ENCODE measurements at places on chromosomes 1 and 21.
A peak's percentile ranks its signal among the peaks of the same experiment; 100 is the strongest.

DNA sequence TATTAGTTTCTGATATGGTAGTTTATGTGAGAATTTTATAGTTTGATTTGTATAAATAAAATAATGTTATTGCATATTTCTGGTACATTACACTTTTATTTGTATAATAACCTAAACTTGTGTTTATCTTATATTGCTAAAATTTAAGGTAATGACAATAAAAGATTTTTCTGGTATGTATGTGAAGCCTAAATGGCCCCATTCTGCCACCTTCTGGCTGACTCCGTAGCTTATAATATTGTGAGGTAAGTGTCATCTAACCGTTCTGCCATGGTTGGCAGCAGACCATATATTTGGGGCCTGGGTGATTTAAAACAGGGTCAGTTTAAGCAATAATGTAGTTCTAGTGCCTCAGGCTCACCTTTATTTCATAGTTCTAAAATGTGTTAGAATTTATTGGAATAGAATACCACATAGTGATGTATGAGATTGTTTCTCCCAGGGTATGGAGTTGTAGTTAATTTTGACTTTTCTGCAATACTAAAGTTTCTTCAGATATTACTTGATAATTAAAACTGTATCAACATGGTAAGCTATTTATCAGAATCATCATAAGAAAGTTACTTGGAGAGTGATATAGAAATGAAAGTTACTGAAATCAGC, 21.2 kb upstream of the PRKACB start:
- peak; percentile 16 for DNase-seq

DNA sequence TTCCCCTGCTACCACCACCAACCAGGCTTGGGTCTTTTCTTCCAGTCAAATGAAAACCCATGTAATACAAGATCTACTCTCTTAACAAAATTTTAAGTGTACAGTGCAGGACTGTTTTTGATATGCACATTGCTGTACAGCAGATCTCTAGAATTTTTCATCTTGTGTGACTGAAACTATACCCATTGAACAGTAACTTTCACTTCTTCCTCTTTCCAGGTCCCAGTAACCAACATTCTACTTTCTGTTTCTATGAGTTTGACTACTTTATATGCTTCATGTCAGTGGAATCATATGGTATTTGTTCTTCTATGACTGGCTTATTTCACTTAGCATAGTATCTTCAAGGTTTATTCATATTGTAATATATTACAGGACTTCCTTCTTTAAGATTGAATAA, 45.3 kb upstream of the PLPPR4 start:
- no peak for DNase-seq

GRCh38 chr1:111707906-111708305, 31.3 kb downstream of the INKA2 start:
- no peak for DNase-seq

- peak; percentile 76 for DNase-seq
These were observed at the start of gene APH1A for GRCh38 chr1:150268705-150269403. Gene APH1A (minus strand): TSS chr1:150269016. CDS start chr1:150268810, 206 bp downstream.

GRCh38 chr21:44911068-44911383, 9.7 kb downstream of the ITGB2 start:
- no peak for DNase-seq

GRCh38 chr1:77412820-77413530, 131.2 kb downstream of the AK5 start:
- DNase-seq = no peak

DNA sequence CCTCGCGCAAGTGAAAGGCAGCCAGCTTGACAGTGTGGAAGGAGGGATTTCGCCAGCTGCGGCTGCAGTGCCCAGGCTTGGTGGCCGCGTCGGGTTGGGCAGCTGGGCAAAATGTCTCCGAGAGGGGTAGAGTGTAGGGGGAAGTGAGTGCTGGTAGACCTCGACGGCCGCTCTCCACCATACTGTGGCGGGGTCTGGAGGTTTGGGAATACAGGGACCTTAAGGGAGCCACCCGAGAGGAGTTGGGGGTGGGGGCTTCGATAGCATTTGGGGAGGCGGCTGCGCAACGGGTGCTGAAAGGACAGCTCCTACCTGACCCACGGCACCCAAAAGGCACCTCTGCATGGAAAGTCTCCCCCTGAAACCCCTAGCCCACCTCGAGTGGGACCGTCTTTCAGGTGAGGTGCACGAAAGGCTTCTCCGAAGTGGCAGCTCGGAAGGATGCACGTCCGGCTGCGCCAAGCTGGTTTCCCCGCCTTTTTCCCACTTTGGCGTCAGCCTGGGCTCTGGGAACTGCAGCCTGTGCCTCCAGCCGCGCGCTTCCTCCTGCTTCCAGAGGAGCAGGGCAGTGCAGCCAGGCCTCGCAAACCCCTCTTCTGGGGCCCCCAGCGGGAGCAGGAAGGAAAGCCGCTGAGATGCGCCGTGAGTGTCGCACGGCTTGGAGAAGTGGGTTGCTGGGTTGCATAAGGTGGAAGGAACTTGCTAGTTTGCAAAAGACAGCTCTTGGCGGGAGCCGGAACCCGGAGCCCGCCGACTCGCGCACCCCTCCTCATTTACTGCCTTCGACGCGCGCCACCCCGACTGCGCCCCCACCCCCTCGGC, 531 bp upstream of the HMGN2 start:
- no peak for DNase-seq

- no peak for DNase-seq
These were observed 119.5 kb downstream of the MAB21L3 start for GRCh38 chr1:116230712-116231111.

- DNase-seq = no peak
These were observed at the start of gene C1orf141 for GRCh38 chr1:67134695-67135094. Gene C1orf141 (minus strand): TSS chr1:67134970. CDS start chr1:67127240, 7,730 bp downstream.

- no peak for DNase-seq
These were observed 28.1 kb downstream of the PDE9A start for GRCh38 chr21:42681296-42682206.

DNA sequence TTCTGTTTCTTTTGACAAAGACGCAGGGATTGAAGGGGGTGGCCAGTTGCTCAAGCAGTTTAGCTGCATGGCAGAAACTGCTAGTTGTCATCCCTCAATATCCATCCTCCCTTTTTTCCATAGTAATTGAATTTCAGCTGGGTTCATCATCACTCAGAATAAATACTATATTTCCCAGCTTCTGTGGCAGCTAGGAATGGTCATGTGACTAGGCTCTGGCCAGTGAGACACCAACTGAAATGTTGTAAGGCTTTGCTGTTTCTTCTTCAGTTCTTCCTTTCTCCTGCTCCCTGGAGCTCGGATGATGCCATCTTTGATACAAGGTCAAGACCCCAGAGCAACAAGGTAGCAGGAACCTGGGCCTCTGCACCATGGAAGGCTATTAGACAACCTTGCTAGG, 61.0 kb downstream of the TMCO4 start:
- no peak for DNase-seq

DNA sequence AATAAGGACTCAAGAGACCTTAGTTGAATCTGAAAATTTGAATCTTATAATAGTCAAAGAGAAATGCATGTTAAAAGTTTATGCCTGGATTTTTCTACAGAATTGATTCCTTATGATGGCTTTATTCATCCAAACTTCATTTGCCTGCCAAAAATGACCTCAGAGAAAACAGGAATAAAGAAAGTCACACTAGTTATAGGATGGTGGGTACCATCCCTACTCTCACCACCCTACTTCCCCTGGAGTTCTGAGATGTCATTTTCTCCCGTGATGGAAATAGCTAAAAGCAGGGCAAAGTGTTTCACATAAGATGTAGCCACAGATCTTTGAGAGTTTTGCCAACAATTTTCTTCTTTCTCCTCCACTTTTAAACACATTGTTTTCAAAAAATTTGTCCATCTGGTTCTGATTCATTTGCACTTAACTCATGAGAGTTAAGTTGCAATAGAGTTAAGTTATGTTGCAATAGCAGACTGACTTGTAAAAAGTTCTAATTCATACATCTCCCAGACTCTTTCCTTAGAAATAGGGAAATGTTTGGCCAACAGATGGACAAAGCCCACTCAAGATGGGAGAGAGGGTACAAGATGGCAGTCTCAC, 384.6 kb downstream of the PLPP3 start:
- no peak for DNase-seq

- DNase-seq = no peak
These were observed 157.4 kb downstream of the TNFSF18 start for GRCh38 chr1:172893146-172893841.

DNA sequence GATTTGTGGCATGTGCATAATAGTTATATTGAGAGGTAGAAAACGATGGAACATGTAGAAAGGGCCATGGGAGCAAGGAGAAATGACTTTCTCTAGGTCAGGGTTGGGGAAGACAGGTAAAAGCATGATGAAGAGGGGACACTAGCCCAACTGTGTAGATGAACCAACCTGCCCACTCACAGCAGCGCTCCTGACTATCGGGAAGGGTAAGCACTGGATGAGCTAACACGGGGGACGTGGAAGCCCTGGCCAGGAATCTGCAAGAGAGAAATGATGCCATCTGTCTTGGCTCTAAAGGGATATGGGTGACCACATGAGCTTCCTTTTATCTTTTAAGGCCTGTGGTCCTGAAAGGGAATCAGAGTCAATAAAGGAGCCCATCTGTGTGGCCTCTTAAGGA, 36.2 kb upstream of the TMEM125 start:
- no peak for DNase-seq

GRCh38 chr21:45859762-45860357, 121.7 kb upstream of the COL6A1 start:
- DNase-seq = no peak

DNA sequence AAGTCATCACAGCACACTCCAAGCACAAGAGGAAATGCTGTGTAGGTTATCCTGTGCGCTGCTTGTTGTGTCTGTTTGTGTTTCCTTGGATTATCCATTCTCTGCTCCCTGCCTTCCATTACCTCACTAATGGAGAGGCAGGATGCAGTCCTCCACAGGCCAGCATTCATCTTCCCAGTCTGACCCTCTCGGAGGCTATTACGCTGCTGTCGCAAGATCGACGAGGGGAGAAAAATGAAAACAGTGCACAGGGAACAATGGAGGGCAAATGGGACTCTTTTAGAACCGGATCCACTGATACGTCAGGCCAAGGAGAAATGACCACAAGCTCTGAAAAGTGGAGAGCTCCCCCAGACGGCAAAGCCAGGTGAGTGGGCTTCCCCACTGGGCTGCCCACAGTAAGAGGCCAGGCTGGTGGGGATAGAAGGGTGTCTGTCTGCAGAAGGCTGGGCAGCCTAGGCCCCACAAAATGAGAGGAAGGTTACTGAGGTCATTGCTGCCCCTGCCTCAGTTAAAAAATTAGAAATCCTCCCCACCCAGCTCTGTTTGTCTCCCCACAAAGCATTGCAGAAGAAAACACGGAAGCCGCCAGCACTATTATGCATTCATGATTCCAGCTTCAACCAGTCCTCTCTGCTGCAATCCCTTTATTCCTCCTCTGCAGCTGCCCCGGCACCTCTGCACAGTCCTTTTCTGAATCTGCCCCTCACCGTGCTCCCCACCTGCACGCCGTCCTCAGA, 21.7 kb downstream of the LRRN2 start:
- no peak for DNase-seq

- DNase-seq = no peak
These were observed 24.0 kb downstream of the PGLYRP3 start for GRCh38 chr1:153288634-153289275.

GRCh38 chr1:186770421-186770820, 58.3 kb upstream of the PLA2G4A start:
- DNase-seq = no peak

DNA sequence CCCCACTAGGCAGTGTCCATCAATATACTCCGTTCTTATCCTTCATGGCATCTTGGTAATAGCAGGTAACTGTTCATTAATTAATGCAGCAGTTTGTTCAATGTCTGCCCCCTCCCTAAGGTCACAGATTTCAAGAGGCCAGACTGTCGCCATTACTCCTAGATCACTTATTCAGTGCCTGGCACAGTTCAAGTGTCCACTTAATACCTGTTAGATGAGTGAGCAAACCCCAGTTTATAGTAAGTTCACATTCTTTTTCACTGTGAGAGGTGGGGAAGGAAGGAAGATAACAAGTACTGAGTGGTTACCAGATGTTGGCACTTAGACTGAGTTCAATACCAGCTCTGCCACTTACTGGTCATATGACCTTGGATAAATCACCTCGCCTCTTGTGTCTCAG, 36.4 kb downstream of the OPRD1 start:
- no peak for DNase-seq

DNA sequence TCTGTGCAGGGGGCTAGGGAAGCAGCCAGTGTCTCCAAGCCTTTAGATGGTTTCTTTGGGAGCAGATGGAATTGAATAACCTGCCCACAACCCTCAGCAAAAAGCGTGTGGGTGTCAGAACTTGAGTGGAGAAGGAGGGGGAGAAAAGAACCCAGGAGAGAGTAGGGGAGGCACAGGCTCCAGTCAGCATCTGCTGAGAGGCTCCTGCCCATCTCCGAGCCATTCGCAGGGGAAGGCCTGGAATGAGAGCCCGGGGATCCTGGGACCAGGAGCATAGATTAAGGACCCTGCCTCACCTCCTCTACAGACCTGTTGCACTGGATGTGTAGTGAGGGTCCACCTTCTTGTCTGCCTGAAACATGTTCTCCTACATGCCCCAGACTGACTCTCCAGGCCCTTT, 16.3 kb downstream of the TMEM81 start:
- no peak for DNase-seq

DNA sequence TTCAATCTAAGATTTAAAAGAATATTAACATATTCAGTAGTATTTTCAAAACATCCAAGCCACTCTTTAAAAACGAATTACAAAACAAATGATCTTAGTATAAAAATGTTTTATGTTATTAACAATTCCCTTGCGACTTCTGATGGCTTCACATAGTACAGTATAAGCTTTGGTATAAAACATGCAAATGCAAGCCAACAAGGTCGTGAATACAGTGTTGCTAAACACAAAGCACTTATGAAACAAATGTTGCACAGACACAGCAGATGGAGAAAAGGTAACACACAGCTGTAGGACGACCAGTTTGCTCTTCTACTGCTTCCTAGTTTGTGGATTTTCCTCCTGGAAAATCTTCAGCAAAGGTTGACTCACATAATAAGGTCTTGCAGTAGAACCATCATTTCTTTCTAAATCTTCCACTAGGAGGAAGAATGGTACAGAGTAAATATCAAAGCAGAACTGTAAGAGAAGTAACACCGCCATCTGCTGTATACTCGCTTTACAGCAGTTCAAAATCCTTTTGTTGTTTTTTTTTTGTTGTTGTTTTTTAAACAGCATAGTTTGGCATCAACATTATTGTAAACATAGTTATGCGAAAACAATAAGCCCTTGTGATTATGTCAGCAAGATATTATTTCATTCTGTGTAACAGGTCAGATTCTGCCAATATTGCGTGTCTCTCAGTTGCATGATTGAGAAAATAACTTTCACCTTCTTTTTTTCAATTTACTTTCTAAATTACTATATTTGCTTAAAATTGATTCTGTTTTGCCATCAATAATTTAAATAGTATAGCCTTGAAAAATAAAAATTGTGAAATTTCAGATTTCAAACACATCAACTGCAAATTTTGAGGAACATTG, 69.5 kb downstream of the LHX8 start:
- no peak for DNase-seq

GRCh38 chr1:179815641-179816040, 62.0 kb downstream of the TOR1AIP2 start:
- no peak for DNase-seq

GRCh38 chr1:98251497-98251896, 330.7 kb upstream of the DPYD start:
- DNase-seq = no peak

- DNase-seq = no peak
These were observed 16.8 kb downstream of the LAMC1 start for GRCh38 chr1:183039985-183040447.
